ENCODE measurements at places on chromosomes 5 and 9.

- DNase-seq: no peak
Measured at GRCh38 chr5:6715758-6716628, 2.8 kb downstream of the TENT4A start.

DNA sequence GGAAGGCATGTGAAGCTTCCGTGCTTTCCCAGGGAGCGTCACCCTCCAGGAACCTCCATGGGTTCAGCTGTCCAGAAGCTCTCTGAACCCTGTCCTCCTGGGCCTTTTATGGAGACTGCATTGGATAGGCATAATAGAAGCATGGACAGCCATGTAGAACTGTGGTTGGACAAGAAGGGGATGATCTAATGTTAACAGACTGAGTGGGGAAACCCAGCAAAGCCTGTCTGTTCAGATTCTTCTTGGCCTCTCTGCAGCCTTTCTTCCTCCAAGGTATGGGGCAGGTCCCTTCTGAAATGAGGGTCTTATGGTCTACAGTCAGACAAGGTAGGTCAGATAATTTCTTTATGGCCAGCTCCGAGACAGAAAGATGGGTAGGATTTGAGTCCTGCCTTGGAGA lies 59.1 kb upstream of the CTNNA1 start:
- no peak for DNase-seq

- DNase-seq: no peak
Measured at GRCh38 chr9:92709240-92709639, 39.3 kb upstream of the IPPK start.

DNA sequence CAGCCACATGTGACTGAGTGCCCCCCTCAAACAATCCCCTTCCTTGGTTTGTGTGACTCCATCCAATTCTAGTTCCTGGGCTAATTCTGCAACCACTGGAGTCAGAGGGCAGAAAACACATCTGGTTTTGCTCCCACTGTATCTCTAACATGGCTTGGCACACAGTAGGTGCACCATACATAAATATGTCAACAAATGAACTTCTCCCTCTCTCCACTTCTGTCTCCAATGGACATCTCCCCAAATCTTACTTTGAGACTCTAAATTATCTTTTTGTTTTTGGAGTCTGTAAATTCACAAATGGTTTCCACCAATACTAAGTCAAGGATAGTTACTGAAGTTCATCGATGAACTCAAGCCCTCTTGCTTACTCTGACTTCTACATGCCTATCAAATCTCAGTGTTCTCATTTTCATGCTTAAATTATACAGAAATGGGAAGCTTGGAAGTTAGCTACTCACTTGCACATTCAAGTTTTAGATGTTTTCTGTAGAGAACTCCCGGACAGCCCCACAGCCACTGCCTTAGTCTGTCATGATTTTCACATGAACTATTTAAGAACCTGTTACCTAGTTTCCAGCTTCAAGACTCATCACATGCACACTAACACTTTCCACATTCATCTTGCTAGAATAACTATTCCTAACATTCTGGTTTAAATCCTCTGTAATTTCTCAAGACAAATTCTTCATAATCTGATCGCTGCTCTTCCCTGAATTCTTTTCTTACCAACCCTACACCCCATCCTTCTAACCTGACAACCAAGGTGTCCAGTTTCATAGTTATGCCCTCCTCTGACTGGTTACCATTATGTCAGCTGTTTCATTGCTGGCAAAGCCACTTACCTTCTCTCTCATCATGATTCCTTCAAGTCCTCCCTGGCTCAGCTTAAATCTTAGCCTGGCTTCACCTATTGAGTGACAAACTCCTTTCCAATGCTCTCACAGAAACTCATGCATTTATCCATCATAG lies 6.0 kb downstream of the RPL37 start:
- peak; percentile 28 for DNase-seq

DNA sequence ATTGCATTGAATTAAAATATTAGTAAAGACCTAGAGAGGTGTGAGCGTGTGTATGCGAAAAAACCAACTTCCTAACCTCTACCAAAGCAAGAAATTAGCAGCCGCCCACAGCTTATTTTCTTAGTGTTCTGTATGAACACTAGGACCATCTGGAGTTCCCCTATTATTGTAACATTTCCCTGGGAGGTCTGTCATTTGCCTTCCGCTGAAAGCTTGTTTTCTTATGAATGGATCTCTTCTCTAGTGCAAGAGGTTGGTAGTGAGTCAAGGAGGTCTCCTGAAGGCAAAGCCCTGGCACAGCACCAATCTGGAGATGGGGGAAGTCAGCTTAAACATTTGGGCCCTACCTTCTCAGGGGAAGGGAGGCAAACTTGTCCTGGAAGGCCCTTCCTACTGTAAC lies 10.8 kb downstream of the TNFSF8 start:
- peak; percentile 40 for DNase-seq

DNA sequence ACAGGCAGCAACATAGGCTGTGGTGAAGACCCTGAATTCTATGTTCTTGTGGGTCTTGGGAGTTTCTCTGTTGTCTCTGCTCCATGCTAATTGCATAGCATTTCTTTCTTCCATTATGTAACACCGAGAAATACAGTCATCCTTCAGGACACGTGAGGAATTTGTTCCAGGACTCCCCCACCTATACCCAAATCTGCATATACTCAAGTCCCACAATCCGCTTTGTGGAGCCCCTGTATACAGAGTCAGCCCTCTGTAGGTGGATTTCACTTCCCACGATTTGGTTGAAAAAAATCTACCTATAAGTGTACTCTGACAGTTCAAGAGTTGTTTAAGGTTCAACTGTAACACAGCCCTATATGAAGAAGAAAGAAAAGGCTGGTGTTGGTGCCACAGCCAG lies 22.1 kb downstream of the ANKRD33B start:
- DNase-seq: no peak
